ENCODE measurements at places on chromosomes 1 and 21. TPM values are rescaled to one million over a fixed set of nuclear protein-coding genes. Genes with fewer than 3 reads are reported as not detected.

Gene FLVCR1
- 17.1 TPM for total RNA-seq

GRCh38 chr1:94284476-94284875, 47.1 kb upstream of the ARHGAP29 start:
- no peak for DNase-seq

DNA sequence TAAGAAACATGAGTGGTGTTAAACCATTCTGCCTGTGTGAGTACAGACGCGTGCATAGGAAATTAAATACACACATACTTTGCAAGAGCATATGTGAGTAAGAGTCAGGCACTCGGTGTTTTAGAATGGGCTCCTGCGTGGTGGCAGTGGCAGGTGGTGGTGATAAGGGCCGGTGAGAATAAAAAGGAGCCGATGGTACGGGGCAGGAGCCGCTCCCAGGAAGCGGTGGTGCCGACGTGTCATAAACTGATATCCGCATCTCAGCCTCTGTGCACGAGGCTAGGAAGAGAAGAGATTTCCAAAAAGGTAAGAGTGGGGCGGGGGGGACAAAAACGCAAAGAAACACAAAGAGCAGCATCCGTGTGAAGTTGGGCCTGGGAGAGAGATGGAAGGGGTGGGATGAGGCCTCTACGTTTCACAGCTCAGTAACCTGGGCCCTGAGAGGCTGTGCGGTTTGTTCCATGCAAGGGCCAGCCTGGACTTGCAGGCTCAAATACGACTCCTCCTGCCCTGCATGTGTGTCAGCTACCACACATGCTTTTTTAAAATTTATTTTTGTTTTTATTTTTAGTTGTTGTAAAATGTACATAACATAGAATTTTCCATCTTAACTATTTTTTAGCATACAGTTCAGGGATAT, 127.7 kb upstream of the COL6A1 start:
- no peak for DNase-seq

Gene TEX38
- total RNA-seq: not detected

- DNase-seq: no peak
Measured at GRCh38 chr1:3638027-3638426, 11.9 kb downstream of the WRAP73 start.

Gene DMRTA2
- total RNA-seq: not detected

DNA sequence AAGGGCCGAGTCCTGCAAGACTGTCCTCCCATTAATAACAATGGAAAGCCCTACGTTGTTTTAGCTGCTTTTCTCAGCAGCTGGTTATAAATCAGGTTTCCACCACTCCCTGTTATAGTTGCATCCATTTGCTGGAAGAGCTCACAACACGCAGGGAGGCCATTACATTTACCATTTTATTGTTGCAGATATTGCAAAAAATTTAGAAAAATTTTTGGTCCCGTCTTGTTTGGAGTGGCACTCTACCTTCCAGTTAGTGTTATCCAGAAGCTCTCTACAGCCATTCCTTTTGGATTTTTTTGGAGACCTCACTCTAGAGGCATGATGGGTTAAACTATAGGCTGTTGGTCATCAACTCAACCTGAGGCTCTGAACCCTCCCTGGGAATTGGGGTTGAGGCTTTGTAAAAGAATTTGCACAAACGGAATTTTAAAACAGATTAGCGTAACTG, 1532.1 kb upstream of the TPTE start:
- DNase-seq: no peak

GRCh38 chr1:85343612-85344255, 67.3 kb upstream of the BCL10 start:
- no peak for DNase-seq

Gene RSPH1
- not detected for total RNA-seq

- no peak for DNase-seq
Measured at GRCh38 chr1:81287411-81288080, 513.2 kb upstream of the ADGRL2 start.

Gene SPRR3
- not detected for total RNA-seq

Gene WNT9A
- 0.50 TPM for total RNA-seq

DNA sequence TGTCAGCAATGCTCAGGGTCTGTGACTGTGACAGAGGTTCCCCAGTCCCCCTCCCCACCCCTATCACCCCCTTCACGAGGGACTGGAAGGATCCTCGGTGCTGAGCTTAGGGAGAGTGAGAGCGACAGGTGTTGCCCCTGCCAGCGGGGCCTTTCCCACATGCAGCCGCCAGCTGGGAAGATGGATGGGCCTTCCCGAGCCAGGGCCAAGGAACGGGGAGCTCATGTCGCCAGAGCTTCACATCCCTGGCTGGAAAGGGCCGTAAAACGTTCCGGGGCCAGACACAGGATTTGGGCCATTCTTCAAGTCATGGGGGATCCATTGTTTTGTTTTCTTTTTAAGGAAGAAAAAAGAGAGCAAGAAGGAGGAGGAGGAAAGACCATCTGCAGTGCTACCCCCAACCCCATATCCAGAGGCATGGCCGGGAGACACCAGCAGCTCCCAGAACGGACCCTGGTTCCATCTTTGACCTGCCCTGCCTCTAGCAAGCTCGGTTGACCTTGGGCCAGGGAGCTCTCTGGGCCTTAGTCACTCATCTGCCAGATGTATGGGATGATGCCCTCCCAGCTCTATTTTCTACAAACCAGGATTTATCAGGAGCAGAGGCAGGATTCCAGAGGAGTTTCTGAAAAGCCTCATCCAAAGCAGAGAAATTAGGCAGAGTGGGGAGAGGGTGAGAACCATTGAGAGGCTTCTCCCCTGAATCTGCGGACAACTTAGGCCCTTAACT, 54.1 kb downstream of the TAS1R2 start:
- no peak for DNase-seq

DNA sequence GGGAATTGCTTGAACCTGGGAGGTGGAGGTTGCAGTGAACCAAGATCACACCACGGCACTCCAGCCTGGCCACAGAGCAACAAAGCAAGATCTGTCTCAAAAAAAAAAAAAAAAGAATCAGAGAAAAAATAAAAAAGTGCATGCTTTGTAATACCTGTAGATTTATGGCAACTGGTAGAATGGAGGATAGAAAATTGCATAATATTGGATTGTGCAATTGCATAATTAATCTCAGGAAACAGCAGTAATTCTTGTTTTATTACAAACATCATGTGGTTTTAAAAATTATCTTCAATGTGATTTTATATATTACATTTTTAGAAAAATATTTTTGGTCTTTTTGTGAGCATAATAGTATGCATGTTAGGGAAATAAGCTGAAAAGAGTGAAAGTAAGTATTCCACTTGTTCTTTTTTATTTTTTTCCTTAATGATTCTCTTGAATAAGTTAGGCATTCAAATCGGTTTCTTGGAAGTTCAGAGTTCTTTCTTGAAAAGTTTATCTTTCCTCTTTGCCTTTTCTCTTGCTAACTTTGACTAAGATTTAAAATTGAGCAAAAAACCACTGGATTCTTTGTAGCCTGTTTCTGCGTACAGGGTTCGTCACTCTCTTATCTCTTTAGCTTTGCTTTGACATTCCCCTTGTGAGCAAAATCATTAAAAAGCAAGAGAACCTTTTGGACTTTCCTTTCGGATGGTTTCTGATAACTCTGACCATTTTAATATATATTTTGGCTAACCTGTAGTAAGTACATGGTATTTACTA, 127.5 kb upstream of the ADAMTS5 start:
- DNase-seq: no peak

GRCh38 chr1:165330483-165330882, 26.0 kb downstream of the LMX1A start:
- DNase-seq: no peak

Gene PALMD
- total RNA-seq: not detected

DNA sequence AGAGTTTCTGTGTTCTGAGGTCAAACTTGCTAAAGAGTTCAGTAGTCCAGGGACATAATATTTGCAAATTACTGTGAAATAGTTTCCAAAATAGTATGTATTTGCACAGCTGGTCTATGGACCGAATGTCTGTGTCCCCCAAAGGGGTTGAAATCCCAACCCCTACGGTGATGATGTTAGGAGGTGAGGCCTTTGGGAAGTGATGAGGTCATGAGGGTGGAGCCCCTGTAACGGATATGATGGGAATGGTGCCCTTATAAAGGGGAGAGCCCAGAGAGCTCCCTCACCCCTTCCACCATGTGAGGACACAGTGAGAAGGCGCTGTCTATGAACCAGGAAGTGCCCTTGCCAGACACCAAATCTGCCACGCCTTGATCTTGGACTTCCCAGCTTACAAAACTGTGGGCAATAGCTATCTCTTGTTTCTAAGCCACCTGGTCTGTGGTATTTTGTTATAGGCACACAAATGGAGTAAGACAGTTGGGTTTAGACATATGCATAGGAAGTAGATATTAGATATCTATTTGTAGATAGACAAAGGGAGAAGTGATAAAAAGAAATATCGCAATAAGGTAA, 21.7 kb downstream of the RNF187 start:
- no peak for DNase-seq

Gene AADACL3
- not detected for total RNA-seq

- no peak for DNase-seq
Measured at GRCh38 chr1:155183775-155184221, 10.1 kb downstream of the TRIM46 start.

- DNase-seq: no peak
Measured at GRCh38 chr1:173426057-173426456, 51.1 kb upstream of the PRDX6 start.

GRCh38 chr1:24992124-24992760, 62.2 kb upstream of the RUNX3 start:
- DNase-seq: no peak

Gene DEPDC1
- 31.0 TPM for total RNA-seq

Gene CD52
- 951 TPM for total RNA-seq

Gene HTR1D
- total RNA-seq: not detected

Gene CFHR4
- not detected for total RNA-seq

- no peak for DNase-seq
Measured at GRCh38 chr1:115666702-115667101, 24.9 kb downstream of the VANGL1 start.

DNA sequence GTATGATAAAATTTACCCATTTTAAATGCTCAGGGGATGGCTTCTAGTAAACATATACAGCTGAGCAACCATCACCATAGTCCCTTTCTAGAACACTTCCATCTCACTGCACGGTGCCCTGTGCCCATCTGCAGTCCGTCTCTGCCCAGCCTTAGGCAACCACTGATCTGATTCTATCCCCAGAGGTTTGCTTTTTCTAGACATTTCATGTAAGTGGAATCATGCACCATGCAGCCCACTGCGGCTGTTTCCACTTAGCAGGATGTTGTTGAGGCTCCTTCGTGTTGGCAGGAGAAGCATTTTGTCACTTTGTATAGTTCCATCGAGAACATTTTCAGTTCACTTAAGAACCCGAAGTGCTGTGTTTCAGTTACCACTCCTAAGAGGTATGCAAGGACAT, 27.8 kb upstream of the VAMP3 start:
- no peak for DNase-seq

Gene KDF1
- total RNA-seq: not detected

DNA sequence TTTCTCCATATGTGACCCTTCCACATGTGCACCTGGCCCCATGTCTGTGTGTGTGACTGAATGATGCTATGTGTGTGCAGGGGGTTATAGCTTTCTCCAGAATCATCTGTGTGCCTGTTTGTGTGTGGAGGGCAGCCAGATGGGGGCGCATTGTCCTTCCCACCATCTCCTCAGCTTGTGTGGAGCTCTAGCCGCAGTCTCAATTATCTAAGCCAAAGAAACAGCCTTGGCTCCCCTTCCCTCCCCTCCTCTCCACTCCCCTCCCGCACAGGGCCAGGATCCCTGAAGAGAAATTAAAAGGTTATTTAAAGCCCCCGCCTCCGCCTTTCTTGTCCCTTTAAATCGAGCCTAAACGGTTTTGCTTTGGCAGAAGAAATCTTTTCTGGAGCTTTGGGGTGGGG, 1.8 kb upstream of the DMBX1 start:
- DNase-seq: no peak

Gene CAMSAP2
- not detected for total RNA-seq

DNA sequence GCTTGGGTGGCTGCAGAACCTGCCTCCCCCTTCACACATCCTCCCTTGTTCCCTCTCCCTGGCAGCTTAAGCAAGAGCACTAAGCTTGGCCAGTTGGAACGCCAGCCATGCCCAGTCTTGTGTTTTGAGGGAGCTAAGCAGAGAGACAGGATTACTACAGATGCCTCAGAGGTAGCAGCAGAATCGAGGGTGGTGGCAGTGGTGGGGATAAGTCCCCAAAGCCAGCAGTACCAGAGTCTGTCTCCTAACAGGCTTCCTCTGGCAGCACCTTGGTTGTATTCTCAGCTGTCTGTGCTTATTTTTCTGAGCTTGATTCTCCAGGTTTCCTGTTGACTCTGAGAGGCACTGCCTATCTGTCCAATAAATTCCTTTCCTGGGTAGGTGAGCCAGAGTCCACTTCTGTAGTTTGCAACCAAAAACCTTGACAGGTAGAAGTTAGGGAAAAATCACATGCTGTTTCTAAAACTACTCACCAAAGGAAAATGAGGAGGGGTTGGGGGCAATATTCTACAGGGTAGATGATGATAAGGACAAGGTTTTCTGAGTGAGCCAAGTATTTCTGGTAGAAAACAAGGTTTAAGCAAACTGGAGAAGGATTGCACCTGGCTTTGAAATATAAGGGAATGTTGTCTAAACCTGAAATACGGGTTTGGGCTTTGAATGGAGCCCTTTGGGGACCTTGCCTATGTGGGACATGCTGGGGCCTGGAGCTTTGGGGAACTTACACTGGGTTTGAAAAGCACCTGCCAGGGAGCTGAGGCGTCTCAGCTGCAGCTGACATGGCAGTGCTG, 100.8 kb downstream of the PBX1 start:
- DNase-seq: no peak

Gene TRAF3IP3
- 351 TPM for total RNA-seq

DNA sequence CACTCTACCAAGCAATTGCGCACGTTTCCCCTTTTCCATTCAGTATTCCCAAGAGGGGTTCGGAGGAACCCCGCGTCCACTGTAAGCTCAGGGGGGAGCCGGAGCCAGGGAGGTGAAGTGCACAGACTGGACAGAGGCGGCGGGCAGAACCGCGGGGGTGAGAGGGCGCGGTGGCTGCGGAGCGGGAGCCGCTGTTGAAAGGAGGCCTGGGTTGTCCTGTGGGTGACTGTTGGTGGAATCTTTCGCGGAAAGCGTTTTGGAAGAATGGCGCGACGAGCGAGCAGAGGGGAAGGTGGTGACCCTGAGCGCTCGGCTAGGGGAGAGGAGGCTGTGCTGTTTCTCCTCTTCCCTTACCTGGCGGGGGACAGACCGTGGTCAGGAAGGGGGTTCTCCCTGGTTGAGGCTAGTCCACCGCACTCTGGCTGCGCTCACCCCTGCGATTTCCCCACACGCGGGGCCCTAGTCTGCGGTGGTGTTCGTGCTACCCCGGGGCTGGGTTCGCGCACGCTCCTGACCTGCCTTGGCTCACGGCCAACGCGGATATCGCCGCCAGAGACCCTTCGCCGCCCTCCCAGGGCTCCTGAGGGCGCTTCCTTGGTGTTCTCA, 92.8 kb downstream of the PRKAB2 start:
- no peak for DNase-seq

- no peak for DNase-seq
Measured at GRCh38 chr21:23245255-23245654, 2247.0 kb downstream of the NCAM2 start.

Gene SLC25A33
- total RNA-seq: 4.5 TPM

- DNase-seq: no peak
Measured at GRCh38 chr1:22216210-22216883, 73.5 kb upstream of the WNT4 start.
